NCI-H2029 (cell line): ENCODE measurements at places on chromosomes 7 and 10.

DNA sequence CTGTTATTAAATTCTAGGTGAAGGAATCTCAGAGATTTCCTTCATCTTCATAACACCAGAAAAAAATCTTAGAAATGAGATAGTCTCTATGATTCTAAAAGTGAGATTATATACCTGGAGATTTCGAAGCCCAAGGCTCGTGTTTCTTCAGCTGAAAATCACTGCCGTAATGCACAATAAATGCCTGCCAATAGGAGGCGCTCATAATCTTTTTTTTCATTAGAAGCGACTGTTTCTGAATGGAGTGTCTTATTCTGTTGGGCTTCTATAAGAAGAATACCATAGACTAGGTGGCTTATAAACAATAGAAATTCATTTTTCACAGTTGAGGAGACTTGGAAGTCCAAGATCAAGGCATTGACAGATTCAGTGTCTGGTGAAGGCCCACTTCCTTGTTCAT is 294.7 kb downstream of the PRKG1 start:
- no peak for DNase-seq

- DNase-seq = no peak
Observed at GRCh38 chr10:61000769-61001730, 57.1 kb upstream of the RHOBTB1 start.

- no peak for DNase-seq
Observed at GRCh38 chr10:129919358-129919757, 44.7 kb downstream of the EBF3 start.

GRCh38 chr7:158765020-158765419 is 60.4 kb upstream of the NCAPG2 start:
- no peak for DNase-seq

- DNase-seq = no peak
Observed at GRCh38 chr10:86182595-86182994, 184.0 kb downstream of the GRID1 start.
